ENCODE measurements at places on chromosomes 1 and 21.

- no peak for DNase-seq
Observed at GRCh38 chr1:39328095-39328494, 123.6 kb downstream of the MACF1 start.

DNA sequence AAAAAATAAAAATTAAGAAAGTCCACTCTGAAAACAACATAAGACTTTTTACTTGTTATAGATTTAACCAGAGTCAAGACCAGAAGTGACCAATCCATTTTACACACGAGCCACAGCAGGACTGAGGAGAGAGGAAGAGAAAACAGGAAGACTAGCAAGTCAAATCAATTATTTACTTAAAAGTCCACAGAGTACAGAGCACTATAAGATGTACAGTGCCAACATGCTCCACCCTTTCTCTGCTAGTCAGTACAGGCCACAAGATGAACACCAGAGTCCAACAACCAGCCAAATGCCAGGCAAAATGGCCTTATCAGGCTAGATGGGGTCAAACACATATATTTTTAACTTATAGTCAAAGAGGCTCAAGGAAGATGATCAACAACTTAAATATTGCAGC is 19.5 kb downstream of the LUZP1 start:
- no peak for DNase-seq

GRCh38 chr1:31822766-31823165 is 6.9 kb upstream of the SPOCD1 start:
- no peak for DNase-seq

- peak; percentile 55 for DNase-seq
Observed at GRCh38 chr1:168408884-168409283, 128.2 kb downstream of the TBX19 start.

- no peak for DNase-seq
Observed at GRCh38 chr1:204032642-204033235, 40.2 kb upstream of the SOX13 start.

DNA sequence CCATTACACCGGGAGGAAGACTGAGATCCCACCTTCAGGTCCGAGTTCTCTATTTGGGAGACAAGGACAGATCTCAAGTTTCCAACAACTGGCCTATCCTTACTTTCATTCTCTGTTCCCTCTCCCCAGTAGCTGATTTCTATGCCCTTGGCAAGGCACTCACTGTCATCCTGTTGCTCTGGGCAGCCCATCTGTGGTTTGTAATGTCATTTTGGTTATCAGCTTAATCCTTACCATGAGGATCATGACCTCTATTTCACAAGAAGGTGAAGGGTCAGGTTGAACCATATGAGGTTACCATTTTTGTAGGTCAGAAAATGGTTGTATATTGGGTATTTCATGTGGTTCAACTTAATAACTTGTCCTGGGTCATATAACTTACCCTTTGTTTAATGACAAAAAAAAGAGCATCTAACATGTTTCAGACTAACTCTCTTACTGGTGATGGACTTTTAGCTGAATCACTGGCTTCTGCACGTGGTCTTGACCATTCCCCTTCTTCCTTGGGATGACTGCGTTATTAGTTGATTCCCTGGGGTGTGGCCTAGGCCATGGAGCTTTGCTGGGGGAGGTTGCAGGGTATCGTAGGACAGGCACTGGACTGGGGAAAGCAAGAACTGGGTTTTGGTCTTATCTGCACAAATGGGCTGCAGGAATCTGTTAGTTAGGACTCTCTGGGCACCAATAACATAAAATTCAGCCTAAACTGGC is 120.2 kb downstream of the ACTL8 start:
- no peak for DNase-seq

- no peak for DNase-seq
Observed at GRCh38 chr1:168554603-168555483, 11.0 kb upstream of the XCL2 start.

DNA sequence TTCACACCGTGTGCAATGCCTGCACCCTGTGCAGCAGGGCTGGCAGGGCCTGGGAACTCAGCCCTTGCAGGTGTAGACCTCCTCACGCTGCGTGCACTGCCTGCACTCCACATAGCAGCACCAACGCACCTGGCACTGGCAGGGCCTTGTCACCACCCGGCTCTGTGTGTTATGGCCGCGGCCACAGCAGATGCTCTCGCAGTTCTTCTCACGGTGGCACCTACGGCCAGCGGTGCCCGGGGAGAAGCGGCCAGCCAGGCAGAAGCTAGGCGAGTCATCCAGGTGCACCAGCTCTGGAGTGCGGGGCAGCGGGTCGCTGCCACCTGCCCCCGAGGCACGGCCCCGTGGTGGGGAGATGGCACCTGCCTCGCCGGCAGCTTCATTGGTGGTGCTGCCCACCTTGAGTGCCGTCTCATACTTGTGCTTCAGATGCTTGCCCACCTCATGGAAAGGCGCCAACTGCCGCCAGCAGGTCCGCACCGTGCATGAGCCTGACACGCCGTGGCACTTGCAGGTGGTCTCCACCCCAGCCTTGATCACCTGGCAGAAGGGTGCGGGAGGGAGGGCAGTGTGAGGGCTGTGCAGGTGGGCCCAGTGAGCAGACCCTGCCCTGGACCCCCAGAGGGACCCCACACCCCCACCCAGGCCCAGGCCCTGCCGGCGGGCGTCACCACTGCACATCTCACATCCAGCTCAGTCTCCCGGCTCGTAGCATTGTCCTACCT is 26.1 kb downstream of the WNT9A start:
- DNase-seq = no peak

GRCh38 chr1:36135330-36135667 is 10.3 kb upstream of the COL8A2 start:
- DNase-seq = no peak

- no peak for DNase-seq
Observed at GRCh38 chr1:10664251-10664650, 132.2 kb downstream of the CASZ1 start.

- DNase-seq = no peak
Observed at GRCh38 chr1:46723901-46724300, 5.0 kb upstream of the EFCAB14 start.

DNA sequence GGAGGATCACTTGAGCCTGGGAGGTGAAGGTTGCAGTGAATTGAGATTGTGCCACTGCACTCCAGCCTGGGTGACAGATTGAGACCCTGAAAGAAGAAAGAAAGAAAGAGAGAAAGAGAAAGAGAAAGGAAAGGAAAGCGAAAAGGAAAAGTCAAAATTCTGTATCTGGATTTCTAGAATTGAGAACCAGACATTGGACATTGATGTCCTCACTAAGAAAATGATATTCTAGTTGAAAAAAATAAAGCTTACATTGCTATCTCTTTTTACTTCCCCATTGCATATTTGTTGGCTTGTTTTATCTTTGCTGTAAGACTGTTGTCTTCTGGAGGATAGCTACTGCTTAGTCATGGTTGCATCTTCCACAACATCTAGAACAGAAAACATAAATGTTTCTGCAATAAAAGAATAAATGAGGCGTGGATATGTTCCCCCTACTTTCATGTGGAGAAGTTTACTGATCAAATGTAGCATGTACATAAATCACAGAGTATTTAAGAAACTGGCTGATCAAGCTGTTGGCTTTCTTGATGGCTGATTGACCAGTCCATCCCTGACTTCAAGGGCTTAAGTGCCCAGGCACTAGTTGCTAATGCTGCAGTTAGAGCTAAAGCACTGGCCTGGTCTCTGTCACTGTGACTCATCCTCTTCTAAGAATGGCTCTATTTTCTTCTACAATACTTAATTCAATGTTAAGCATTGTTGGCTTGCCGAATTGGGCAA is 17.7 kb downstream of the CD53 start:
- DNase-seq = no peak

GRCh38 chr1:114982251-114982650 is 47.4 kb upstream of the TSHB start:
- DNase-seq = no peak

- DNase-seq = no peak
Observed at GRCh38 chr21:35417762-35418161, 368.7 kb upstream of the RUNX1 start.

- no peak for DNase-seq
Observed at GRCh38 chr1:32106663-32107275, 1.1 kb upstream of the KPNA6 start.

GRCh38 chr1:30684881-30685795 is 38.2 kb downstream of the MATN1 start:
- no peak for DNase-seq

DNA sequence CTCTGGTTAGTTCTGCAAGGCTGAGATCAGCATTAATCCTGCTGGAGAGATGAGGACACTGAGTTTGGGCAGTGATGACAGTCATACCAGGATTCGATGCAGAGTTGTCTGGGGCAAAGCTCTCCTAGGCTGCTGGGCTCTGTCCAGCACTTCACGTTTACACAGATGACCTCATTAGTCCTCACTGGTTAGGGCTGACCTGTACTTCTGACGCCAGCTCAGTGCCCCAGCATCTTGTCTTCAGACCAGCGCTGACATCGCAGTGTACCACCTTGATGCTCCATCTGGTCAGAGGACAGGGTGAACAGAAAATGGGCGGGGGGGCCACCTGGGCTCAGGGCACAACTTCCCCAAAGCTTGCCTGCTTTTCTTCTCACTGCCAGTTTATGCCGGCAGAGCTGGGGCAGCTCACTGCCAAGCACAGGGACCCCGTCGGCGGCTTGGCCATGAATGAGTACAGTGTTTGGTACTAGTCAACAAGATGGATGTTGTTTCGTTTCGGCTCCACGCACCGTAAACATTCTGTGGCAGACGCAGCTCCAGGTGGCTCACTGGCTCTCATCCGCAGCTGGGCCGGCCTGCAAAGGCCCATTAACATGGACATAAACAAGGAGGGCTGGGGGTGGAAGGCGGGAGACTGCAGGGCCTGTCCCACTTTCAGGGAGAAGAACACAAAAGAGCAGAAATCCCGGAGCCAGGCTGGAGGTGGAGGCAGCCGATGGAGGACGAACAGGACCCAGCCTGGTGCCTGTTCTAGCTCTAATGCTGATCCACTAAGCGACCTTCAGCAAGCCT is 118.7 kb downstream of the GLIS1 start:
- no peak for DNase-seq

DNA sequence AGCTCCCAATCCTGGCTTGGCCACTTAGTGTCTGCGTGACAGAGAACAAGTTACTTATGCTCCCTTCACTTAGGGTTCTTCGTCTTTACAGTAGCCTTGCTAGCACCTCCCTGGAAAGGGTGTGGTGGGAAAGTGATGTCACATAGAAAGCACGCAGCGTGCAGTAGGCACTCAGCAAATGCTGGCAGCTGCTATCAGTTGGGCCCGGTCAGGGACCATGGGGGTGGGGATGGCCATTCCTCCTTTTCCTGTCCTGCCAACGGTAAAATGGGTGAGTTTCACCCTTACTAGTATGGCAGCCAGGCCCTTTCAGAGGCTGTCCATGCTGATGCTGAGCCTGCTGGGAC is 6.2 kb upstream of the KCNA10 start:
- DNase-seq = no peak

- DNase-seq = no peak
Observed at GRCh38 chr1:64033667-64034220, 169.7 kb upstream of the UBE2U start.

- no peak for DNase-seq
Observed at GRCh38 chr1:9760824-9761223, 62.9 kb downstream of the CLSTN1 start.

GRCh38 chr1:153429266-153430165 is 13.2 kb downstream of the S100A7A start:
- no peak for DNase-seq

DNA sequence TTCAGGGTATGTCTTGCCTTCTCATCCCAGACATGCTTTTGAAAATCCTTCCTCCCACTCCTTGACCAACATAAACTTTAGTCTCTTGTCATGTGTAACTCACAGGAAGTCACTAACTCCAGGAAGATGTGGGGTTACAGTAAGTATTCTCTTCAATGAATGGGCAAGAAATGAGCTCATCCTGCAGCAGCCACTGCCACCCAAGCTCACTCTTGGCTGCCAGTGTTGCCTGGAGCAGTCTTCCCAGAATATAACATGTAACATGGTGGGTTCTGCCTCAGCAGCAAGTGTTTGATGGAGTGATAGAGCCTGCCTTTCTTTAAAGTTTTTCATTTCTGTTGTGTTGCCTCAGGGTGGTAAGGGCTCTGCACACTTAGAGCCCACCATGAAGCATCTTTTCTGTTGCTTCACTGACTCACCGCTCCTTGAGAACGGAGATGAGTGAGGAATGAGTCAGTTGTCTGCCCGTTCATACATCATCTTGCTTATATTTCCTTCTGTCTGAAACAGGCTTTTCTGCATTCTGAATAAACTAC is 187.0 kb downstream of the TPR start:
- no peak for DNase-seq

DNA sequence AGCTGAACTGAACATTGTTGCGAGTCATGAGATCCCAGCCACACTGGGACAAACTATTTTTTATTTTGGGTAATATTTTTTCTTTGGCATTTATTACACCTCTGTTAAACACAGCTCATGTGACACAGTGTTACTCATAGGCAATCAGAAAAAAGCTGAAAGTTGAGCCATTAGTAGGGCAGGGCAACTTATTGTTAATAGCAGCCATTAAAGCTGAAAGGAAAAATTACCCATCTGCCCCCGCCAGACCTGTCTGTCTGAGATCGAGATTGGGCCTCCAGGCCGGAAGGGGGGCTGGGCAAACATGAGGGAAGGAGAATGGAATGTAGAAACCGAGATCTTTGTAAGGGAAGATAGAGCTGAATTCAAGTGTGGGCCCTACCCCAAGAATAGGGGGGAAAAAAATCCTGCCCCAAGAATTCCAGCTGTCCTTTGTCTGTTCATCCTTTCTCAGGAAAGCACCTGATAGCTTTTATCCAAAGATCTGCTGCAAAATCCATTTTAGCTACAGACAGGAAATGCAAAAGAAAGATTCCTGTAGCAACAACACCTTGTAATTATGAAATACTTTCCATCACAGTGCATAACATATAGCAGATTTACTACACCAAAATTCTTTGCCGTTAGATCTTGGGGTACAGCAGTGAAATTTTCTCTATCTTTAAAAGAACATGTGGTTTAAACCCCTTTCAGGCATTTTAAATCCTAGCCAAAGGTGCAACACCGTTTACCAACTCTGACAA is 212.8 kb downstream of the PBX1 start:
- DNase-seq = no peak

- no peak for DNase-seq
Observed at GRCh38 chr21:43639470-43640353, 19.6 kb downstream of the HSF2BP start.

- DNase-seq = no peak
Observed at GRCh38 chr21:17393413-17393812, 119.4 kb upstream of the CXADR start.

GRCh38 chr1:208598021-208598420 is 353.8 kb upstream of the PLXNA2 start:
- no peak for DNase-seq

DNA sequence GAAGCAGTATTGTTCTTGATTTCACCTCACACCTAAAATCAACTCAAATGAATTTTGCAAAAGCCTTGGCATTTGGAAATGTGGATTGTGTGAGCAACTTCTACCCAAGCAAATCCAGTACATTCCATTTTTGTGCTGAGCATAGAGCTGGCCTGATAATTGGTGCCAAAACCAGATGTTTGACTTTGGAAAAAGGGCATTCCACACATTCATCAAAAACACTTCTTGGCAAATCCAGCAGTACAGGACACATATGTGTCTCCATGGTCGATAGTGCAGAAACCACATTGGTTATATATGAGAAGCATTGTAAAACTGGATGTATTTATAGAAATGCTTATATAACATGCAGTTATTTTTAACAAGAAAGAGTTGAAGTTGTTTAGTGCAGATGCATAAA is 210.4 kb downstream of the KCNK2 start:
- no peak for DNase-seq
